ENCODE measurements at places on chromosomes 13 and 19.

DNA sequence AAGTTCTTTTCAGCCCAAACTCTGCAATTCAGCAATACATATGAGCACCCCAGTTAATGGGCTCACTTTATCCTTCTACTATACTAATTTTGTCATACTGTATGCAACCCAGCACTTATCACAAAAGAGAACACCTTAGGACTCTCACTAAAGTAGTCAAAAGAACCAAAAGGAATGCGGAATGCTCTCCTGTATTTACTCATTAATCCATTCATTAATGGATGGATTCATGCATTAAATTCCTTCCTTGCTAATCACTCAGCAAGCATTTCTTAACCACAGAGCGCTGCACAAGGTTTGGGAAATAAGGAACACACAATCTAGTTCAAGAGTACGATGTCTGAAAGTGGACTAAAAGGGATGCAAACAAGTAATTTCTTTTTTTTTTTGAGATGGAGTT, 12.8 kb upstream of the DOCK9 start:
- DNase-seq = no peak

GRCh38 chr13:51636349-51636890, 52.2 kb downstream of the WDFY2 start:
- DNase-seq = no peak

DNA sequence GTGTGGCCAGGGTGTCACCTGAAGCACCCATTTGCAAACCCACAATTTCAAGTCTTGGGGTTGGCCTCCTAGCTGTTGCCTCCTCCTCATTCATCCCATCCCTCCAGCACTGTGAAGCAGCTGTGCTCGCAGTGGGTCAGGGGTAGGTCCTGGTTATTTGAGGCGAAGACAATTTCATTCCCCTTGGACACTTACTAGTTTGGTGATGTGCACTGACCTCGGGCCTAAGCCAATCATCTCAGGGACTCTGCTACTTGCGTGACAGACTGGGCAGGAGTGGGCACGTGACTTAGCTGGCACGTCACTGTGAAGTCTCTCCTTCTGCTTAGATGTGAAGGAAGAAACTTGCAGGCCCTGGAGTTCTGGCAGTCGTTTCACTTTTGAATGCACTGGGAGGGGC, 3.5 kb upstream of the ATP11A start:
- no peak for DNase-seq

GRCh38 chr19:2634228-2634951, 68.1 kb downstream of the GNG7 start:
- no peak for DNase-seq

DNA sequence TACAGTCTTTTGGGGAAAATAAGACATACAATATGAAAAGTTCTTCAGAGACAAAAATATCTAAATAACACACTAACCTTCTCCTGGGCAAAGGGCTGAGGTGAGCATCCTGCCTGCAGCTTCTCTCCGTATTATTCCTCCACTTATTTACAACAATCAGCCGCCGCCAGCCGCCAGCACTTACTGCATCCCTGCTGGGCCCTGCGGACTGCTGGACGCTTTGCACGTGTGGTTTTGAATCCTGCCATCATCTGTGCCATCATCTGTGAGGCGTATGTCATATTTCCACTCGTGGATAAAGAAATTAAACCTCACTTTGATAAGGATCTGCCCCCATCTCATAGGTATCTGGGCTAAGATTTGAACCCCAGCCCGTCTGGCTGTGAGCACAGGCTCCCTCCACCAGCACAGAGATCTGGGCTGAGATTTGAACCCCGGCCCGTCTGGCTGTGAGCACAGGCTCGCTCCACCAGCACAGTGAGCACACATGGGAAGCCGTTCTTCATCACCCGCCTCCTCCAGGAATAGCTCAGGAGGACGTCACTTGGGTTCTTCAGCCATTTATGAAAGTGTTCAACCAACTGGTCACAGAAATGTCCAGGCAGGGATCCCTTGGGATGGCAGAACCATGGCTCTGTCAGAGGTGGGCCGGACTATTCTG, 35.2 kb upstream of the TUBGCP3 start:
- DNase-seq = no peak

DNA sequence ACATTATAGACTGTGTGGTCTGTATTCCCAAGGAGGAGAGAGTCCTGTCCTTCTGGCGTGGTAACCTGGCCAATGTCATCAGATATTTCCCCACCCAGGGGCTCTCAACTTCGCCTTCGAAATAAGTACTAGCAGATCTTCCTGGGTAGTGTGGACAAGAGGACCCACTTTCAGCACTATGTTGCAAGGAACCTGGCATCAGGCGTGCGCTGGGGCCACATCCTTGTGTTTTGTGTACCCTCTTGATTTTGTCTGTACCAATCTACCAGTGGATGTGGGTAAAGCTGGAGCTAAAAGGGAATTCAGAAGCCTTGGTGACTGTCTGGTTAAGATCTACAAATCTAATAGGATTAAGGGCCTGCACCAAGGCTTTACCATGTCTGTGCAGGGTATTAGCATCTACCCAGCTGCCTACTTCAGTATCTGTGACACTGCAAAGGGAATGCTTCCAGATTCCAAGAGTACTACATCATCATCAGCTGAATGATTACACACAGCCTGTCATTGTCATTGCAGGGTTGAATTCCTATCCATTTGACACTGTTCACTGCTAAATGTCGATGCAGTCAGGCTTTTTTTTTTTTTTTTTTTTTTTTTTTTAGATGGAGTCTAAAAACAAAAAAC, 148.0 kb downstream of the PRR20E start:
- DNase-seq = no peak

DNA sequence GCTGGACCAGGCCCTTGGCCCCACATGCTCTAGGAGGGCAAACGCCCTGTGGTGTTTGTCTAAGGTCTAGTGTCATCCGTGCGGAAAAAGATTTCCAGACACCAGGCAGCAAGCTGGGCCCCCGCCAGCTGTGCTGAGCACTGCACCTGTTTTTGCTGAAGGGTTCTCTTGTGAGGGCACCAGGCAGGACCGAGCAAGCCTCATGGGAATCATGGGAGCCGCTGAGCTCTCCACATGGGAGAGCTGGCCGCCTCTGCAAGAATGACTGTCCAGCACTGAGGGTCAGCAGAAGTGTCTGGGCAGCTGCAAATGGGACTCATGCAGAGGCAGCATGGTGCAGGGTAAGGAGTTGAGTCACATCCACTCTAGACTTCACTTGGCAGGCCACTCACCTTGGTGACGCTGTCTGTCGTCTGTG, 12.0 kb downstream of the B3GNT8 start:
- no peak for DNase-seq

DNA sequence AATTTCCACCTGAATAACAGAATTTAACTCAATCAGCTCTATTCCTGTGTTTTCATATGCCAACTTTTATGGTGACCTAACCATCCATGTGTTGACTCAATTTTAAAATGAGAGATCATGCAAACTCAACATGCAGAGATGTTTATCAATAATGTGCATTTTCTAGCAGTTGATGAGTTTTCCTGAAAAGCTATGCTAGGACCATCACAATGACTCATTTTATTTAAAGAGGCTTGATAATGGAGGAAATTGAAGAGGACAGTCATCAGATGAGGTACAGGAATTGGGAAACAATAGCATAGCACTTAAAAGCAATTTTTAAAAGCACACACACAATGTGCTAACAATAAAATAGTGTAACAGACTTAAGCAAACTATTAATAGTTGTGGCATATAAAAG, 127.1 kb downstream of the VWA8 start:
- no peak for DNase-seq

- DNase-seq = peak; percentile 24
Measured at GRCh38 chr13:57627663-57628062, 3.9 kb upstream of the PCDH17 start.

- DNase-seq = no peak
Measured at GRCh38 chr13:40113643-40114304, 458.3 kb downstream of the COG6 start.

GRCh38 chr13:31797154-31797775, 57.9 kb downstream of the RXFP2 start:
- DNase-seq = peak; percentile 72

DNA sequence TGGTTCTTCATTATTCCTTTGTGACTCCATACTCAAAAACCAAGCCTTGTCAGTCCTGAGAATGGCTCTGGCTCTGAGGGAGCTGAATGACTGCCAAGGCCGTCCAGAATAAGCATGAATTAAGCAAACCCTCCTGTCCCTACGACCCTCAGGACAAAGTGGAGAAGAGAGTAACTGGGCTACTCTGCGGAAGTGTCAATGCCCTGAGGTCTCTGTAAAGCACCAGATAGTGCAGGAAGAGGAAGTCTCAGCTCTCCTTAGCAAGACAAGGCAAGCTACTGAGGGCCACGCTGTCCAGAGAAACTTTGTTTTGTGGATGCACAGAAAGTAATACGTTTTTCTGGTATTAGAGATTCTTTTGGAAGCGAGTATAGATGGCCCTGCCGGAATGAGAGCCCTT, 94.1 kb downstream of the RNASEH2B start:
- no peak for DNase-seq

DNA sequence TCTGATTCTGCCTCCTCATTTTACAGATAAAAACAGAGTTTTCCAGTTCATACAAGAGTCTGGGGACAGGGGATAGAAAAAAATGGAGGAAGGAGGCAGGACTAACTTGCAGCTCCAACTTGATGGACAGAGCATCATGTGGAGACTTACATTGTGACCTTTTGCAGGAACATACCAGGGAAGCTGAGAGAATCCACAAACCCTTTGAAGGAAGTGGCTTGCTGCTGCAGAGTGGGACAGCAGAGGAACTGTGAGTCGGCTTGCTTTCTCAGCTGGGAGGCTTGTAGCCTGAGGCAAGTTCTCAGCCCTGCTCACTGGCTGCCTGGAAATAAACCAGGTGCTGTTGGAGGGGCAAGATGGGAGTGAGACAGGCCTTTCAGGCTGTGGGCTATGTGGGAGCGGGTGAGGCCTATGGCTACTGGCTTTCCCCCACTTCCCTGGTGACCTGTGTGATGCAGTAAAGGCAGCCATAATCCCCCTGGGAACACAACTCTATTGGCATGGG, 614.4 kb downstream of the KCTD12 start:
- no peak for DNase-seq

DNA sequence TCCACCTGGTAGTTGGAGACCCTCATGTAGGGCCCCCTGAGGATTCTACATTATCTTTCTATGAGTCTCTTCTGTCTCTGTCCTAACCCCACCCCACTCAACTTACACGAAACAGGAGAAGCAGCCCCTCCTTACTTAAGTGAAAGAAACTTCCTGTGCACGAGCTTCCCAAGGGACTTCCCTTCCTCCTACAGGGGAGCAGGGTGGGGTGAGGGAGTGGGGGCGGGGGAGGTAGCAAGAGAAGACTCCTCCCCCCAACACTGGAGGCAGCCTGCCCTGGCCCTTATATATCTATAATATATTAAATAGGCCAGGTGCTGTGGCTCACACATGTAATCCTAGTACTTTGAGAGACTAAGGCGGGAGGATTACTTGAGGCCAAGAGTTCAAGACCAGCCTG, 5.5 kb upstream of the PDE4C start:
- DNase-seq = no peak

GRCh38 chr19:32203161-32203560, 142.2 kb upstream of the ZNF507 start:
- DNase-seq = no peak

DNA sequence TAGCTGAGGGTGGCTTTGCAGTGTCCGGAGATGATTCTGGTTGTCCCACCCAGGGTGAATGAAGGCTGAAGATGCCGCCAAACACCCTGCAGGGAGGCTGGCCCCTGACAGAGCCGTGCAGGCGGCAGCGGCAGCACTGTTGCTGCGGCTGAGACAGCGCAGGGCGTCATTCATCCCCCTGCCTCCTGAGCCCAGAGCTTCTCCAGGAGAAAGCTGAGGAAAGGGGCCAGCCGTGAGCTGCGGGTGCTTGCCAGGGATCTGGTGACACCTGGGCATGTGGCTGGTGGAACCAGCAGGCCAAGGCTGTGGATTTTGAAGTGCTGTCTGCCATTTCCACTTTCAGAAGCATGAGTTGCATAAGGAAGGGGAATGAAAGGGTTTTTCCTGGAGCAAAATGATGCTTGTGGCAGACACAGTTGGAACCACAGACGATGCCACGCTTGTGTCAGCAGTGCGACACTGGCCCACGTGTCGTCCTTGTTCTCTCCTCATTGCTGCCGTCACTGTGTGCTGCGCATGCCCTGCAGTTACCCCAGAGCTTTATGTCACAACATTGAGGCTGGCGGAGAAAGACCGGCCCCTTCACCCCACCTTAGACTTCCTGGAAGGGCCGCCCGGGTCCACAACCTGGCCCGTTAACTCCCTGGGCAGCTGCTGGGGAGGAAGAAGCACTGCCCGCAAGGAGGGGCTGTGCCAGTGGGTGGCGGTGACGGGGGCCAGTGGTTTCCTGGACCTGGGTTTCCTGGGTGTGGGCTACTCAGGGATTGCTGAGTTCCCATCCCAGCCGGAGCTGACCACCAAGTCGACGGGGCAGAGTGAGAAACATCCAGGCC, 22.7 kb downstream of the TFDP1 start:
- no peak for DNase-seq

- DNase-seq = no peak
Measured at GRCh38 chr19:11843722-11844121, 4.8 kb upstream of the ZNF439 start.

DNA sequence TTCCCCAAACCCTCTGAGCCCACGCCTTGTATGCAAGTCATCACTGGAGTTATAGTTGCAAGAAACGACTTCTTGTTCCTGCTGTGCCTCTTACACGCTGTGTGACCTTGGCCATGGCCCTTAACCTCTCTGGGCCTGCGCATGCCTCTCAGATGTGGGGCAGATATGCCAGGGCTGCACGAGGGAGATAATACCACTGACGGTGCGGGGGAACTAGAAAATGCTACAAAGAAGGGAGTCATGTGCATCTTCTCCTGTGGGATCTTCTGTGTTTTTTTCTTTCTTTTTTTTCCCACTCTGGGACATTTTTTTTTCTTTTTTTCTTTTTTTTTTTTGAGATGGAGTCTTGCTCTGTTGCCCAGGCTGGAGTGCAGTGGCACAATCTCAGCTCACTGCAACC, 4.3 kb upstream of the SAMD1 start:
- no peak for DNase-seq

DNA sequence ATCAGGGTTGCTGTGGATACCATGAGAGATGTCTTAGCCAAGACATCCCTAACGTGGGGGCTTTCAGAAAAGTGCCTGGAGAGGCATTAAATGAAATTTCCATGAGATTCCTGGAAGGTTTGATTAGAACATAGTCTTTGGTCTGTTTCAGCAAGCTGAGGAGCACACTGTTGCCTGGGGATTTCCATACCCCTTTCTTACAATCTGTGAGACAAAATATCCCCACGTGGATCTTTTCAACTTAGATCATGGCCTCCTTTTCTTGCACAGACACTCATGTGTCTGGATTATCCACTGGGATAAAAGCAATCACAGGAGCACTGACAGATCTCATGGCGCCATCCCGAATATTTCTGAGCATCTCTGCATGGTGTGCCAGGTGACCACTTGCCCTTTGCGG, 41.7 kb downstream of the GPR12 start:
- DNase-seq = no peak

- no peak for DNase-seq
Measured at GRCh38 chr13:73198991-73199411, 140.2 kb downstream of the KLF5 start.

DNA sequence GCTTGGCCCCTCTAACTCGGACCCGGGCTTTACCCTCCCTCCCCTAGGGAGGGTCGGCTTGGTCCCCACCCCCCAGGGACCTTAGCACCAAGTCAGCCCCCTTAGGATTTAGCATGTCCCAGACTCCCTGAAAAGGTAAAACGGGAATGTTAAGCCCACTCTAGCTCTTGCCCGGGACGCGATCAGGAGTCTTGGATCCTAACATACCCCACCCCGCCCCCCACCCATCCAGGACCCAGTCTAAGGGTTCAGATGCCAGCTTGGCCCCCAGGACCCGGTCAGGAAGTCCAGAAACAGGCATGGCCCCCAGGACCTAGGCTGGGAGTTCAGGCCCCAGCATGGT, 437 bp downstream of the EPOR start:
- DNase-seq = no peak

GRCh38 chr19:47274891-47275761, 441 bp downstream of the INAFM1 start:
- no peak for DNase-seq

All from GM03348 (cell line).